Activated T-cell treated with anti-CD3 and anti-CD28 coated beads for 1 hour (primary cell): ENCODE measurements at places on chromosomes 3 and 15.

DNA sequence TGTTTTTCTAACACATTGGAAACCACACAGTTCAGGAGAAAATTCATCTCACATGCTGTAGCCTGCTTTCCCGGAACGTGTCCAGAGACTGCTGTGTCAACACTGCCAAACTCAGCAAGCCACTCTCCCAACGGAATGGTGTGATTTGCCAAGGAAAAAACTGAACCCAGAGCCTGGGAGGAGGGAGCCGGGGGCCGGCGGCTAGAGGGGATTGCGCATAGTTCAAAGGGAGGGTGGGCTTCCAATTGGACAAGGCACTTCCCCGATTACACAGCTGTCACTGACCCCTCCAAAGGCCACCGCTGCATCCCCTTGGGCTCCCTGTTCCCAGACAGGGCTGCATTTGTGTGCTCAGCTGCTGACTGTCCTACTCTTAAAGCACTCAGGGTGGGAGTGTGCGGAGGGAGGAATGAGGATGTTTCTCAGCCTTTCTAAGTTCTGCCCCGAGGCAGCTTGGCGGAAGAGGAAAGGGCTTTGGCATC lies 256.2 kb downstream of the ZNF621 start:
- DNase-seq, result no peak

GRCh38 chr15:59329570-59330350 lies 42.9 kb downstream of the MYO1E start:
- DNase-seq, result no peak

- DNase-seq, result no peak
Observed at GRCh38 chr3:14238356-14238755, 59.7 kb downstream of the LSM3 start.

- no peak for DNase-seq
Observed at GRCh38 chr15:75153087-75153486, 48.6 kb upstream of the C15orf39 start.

GRCh38 chr3:31959951-31960792 lies 20.9 kb downstream of the OSBPL10 start:
- DNase-seq, result no peak

DNA sequence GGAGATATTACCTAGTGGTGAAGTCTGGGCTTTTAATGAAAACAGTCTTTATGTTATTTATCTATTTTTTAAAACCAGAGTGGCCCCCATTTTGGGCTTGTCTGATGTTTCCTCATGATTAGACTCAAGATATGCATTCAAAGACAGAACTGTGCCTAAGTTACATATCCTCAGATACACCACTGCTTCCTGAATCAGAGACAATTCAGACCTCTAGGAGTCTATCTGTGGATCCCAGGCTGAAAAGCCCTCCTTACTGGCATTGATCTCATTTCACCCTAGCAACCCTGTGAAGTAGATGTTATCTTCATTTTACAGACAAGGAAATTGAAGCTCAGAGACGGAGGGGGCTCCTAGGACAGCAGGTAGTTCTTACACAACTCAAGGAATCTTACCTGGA lies 16.8 kb upstream of the TGM5 start:
- DNase-seq, result no peak
